Muscle of leg (tissue), 16 donors: ENCODE measurements at places on chromosomes 5 and 9. TPM values are rescaled to one million over a fixed set of nuclear protein-coding genes. Genes with fewer than 3 reads are reported as not detected.

PCDHGA5 gene
- 2.3 TPM for total RNA-seq

GGTA1 gene
- total RNA-seq = 9.9 TPM

LCN10 gene
- 12.3 TPM for total RNA-seq

GRCh38 chr5:168059131-168059530, 232.3 kb upstream of the WWC1 start:
- H3K4me1 ChIP-seq = no peaks in the 10 kb centered on the region
- no peaks in the 10 kb centered on the region for H3K27me3 ChIP-seq
- peak; percentile 9 for DNase-seq
- no peaks in the 10 kb centered on the region for H3K36me3 ChIP-seq

GRCh38 chr9:96020300-96020791, 144.9 kb downstream of the ERCC6L2 start:
- H3K27me3 ChIP-seq = peaks cover 57% of the 10 kb centered on the region
- peaks cover 22% of the 10 kb centered on the region for H3K4me1 ChIP-seq
- H3K36me3 ChIP-seq = peaks cover 2% of the 10 kb centered on the region
- H3K4me3 ChIP-seq = peak overlapping the region; percentile 68
- no peak for DNase-seq

DNA sequence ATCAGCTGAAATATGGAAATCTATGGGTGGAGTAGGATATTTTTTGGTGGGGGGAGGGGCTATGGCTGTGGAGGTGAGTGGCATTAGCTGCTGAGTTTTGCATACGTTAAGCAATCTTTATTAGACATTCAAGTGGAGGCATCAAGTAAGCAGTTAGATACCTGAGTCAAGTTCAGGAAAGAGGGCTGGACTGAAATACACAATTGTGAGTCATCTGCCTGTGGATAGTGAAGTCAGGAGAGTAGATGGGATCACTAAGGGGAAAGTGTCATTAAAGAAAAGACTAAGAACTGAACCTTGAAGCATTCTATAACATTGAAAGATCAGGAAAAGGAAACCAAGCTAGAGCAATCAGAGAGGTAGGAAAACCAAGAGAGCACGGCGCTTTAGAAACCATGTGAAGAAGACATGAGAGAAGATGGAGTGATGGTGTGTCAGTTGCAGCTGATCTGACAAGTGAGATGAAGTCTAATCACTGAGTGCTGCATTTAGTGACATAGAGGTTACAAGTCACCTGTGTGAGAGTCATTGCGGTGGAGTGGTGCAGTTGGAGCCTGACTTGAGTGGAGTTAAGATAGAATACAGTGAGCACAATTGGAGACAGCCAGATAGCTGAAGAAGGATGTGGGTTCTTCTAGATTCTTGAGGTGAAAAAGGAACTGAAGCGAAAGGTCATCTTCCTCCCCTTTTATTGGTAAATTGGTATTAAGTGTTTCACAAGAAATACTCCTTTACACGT, 88.7 kb downstream of the PIP5K1B start:
- no peaks in the 10 kb centered on the region for H3K4me1 ChIP-seq
- H3K27me3 ChIP-seq = no peaks in the 10 kb centered on the region
- no peak overlapping the region for H3K27ac ChIP-seq
- H3K4me3 ChIP-seq = no peak overlapping the region
- DNase-seq = no peak
- H3K36me3 ChIP-seq = no peaks in the 10 kb centered on the region

- no peak overlapping the region for H3K4me3 ChIP-seq
- peaks cover 5% of the 10 kb centered on the region for H3K27me3 ChIP-seq
- H3K27ac ChIP-seq = peak overlapping the region; percentile 16
- no peaks in the 10 kb centered on the region for H3K36me3 ChIP-seq
These were observed 174.3 kb downstream of the PAPPA start for GRCh38 chr9:116327701-116328405.
